ENCODE measurements at places on chromosomes 2 and 18.

- DNase-seq = no peak
Measured at GRCh38 chr2:84938194-84938879, 32.6 kb upstream of the KCMF1 start.

DNA sequence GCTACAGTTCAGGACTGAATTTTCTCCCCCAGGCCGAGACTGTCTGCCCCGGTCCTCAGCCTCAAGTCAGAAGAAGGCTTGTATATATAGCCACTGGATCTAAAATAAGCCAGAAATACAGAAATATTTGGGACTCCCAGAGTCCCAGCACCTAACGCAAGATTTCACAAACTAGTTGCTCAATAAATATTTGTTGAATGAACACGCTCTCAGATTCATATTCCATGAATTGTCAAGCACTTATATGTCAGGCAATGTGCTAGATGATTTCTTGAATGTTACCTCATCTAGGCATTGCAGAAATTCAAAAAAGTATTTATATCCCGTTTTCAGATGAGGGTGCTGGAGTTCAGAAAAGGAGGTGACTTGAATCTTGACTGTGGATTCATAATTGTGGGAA, 163.7 kb upstream of the KLHL29 start:
- DNase-seq = no peak

- DNase-seq = no peak
Measured at GRCh38 chr2:106030287-106031268, 163.5 kb downstream of the UXS1 start.

GRCh38 chr18:67520351-67520921, 3.9 kb upstream of the DSEL start:
- no peak for DNase-seq

DNA sequence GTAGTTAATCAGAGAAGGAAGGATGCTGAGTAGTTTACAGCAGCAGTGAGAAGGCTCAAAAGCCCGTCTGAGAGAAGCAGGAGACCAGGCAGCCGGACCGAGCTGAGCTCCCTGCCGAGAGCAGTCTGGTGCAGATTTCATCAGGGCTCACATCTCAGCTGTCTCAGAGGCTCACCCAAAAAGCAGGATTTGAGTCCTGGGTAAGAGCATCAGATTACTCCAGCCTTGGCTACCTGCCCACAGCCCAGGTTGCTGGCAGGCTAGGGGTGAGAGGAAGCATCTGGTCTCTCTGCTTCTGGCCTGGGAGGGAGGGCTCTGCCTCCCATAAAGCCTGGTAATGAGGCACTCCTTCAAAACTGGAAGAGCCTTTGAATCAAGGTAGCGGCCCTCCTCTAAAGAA, 140.5 kb downstream of the ST6GAL2 start:
- no peak for DNase-seq

DNA sequence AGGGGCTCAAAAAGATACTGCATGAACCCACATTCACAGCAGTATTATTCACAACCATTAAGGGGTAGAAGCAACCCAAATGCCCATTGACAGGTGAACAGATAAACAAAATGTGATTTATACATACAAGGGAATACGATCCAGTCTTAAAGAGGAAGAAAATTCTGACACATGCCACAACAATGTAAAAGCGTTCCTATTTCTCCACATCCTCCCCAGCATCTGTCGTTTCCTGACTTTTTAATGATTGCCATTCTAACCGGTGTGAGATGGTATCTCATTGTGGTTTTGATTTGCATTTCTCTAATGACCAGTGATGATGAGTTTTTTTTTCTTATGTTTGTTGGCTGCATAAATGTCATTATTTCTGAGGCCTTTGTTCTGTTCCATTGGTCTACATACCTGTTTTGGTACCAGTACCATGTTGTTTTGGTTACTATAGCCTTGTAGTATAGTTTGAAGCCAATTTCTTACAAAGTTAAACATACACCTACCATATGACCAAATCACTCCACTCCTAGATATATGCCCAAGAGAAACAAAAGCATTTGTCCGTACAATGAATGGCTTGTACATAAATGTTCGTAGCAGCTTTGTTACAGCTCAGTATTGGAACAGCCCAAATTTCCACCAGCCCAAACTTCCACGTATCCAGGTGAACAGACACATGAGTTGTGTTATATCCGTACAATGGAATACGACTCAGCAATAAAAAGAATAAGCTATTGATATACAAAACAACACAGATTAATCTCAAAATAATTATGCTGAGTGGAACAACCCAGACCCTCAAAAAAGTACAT, 85.1 kb downstream of the TMEM131 start:
- DNase-seq = no peak

DNA sequence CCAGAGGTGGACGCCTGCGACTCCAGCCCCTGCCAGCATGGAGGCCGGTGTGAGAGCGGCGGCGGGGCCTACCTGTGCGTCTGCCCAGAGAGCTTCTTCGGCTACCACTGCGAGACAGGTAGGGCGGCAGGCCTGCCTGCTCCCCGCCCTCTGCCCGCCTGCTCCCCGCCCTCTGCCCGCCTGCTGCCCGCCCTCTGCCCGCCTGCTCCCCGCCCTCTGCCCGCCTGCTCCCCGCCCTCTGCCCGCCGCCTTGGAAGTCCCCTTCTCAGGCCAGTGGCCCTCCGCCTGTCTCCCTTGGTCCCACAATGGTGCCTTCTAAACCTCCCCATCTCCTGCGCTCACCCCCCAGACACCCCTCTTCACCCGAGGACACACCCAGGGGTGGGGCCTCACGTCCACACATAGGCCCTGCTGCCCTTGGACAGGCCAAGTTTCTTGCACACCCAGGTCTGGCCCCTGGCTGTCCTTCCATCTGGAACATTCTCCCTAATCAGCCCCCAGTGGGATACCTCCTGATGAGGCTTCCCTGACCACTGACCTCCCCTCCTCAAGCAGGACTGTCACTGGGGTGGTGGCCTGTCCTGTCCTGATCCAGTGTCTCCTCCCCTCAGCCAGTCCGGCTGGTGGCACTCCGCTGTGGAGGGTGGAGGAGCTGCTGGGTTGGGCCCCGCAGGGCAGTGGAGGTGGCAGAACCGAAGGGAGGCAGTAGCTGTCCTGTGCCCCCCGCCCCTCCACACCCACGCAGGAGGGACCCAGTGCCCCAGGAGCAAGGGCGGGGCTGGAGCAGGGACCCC, 37.9 kb downstream of the MTERF4 start:
- DNase-seq = peak; percentile 24

DNA sequence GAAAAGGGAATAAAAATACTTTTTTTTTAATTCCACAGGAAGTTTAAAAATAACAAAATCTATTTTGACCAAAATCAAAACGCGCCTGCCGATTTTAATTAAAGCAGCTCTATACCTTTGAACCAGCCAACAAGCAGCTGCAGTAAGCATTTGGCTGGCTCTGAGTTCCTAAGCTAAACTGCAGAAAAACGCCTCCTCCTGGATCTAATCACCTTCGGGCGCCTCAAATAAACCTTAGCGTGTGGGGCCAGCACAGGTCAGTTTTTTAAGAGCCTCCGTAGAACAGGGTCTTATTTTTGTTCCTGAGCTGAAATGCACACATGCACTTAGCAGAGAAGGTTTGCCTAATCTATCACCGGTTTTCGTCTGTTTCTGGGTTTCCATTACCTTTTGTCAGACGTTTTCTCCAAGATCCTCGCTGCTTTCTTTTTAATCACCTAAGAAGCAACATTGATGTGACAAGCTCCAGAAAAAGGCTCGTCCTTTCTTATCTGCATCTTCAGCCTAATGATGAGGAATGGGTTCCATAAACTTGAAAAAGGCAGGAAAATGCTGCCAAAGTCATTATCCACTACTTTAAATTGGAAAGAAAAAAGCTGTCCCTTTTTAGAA, 64.7 kb upstream of the HNRNPA3 start:
- DNase-seq = no peak

GRCh38 chr18:4035521-4035920, 419.6 kb downstream of the DLGAP1 start:
- DNase-seq = no peak

DNA sequence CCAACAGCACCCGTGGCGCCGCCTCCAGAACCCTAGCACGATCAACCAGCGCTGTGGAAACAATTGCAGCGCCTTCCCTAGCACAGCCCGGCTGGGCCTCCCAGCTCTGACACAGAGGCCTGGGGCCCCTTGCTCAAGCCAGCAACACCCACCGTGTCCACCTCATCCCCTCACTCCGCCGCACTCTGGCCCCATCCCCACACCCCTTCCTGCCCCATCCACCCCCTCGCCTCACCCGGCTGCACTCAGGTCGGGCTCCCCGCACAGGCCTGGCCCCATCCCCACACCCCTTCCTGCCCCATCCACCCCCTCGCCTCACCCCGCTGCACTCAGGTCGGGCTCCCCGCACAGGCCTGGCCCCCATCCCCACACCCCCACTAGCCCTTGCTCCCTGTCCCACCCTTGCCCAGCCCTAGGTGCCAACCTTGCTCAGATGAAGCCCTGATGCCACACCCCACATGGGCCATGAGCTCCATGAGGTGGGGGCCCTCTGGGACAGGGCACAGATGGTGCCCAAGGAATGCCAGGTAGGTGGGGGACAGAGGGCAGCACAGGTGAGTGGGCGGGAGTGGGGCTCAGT, 28.7 kb downstream of the KIF1A start:
- DNase-seq = no peak

- DNase-seq = no peak
Measured at GRCh38 chr18:50707855-50708469, 111.9 kb downstream of the MRO start.

- no peak for DNase-seq
Measured at GRCh38 chr2:196677404-196677803, 37.9 kb downstream of the CCDC150 start.

GRCh38 chr2:46062637-46063412, 234.4 kb upstream of the EPAS1 start:
- DNase-seq = peak; percentile 37

DNA sequence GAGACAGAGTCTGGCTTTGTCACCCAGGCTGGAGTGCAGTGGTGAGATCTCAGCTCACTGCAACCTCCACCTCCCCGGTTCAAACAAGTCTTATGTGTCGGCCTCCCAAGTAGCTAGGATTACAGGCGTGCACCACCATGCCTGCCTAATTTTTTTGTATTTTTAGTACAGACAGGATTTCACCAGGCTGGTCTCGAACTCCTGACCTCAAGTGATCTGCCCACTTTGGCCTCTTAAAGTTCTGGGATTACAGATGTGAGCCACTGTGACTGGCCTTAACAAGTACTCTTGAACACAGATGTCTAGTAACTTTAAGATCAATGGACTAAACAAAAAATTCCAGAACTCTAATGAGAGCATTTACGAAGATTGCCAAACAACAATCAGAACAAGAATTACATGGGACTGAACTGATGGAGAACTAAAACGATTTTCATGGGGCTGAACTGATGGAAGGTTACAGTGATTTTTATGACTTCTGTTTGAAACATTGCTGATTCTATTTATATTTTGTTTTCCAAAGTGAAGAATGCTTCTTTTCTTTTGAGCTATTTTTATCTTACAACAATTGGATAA, 46.5 kb upstream of the ST3GAL5 start:
- no peak for DNase-seq

DNA sequence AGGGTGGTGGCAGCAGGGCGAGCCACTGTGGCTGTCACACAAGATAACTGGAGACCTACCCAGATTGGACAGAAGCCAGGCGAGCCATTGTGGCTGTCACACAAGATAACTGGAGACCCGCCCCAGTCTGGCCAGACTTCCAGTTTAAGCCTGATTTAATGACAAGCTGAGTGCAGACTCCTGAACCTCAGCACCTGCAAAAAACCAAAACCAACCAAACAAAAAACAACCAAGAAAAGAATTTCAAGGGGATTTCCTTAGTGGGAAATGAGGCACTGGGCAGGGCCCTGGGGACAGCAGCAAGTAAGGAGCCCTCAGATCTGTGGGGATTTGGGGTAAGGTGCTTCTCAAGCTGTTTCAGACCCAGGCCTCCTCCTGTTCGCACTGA, 95.2 kb upstream of the BOD1L2 start:
- DNase-seq = no peak

- peak; percentile 7 for DNase-seq
Measured at GRCh38 chr18:961644-962355, 57.1 kb downstream of the ADCYAP1 start.

GRCh38 chr2:71129114-71129901, 721 bp downstream of the MCEE start:
- DNase-seq = no peak

DNA sequence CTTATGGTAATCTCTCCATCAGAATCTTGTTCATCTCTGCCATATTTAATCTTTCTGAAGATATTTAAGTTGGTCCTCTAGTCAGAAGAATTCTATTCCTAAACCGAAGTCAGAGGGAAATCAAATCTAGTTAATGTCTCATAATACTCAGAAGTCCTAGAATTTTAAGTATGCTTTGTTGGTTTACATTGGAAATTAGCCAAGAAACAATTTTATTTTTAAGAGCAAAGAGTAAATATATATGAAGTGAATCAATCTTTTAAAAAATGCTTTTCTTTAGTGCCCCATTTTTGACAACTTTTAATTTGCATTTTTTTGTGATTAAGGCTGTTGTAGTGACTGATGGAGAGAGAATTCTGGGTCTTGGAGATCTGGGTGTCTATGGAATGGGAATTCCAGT, 38.1 kb downstream of the ME2 start:
- no peak for DNase-seq

DNA sequence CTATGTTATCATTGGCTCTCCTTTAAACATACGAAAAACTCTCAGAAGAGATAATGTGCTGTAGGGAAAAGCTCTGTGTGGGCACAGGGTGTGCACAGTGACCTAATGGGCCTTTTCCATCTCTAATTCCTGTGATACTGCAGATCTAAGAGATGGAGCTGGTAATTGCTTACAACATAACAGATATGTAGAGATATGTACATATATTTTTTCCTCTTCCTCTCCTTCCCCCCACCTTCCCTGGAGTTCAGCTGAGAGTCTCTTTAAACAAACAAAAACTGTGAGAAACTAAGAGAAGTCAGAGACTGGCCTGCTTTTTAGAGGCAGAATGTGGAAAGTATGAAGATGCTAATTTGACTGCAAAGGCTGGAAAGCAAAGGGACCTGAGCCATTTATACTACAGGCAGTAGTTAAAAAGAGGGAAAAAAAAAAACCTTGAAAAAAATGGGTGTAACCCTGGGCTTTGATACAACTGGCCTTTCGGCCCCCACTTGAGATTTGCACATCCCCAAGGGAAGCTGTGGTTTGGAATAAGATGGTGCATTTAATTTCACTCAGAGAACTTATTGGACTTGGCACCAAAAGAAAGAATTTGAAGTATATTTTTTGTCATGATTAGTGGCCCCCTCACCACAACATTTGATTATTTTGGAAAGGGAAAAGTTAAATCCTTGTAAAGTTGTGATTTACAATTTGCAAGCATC, 502.2 kb upstream of the ZEB2 start:
- no peak for DNase-seq

Measured in activated CD8-positive, alpha-beta memory T cell treated with anti-CD3 and anti-CD28 coated beads for 1 hour (primary cell).